GM12878 (cell line): ENCODE measurements at places on chromosomes 5 and 9. TPM values are rescaled to one million over a fixed set of nuclear protein-coding genes. Genes with fewer than 3 reads are reported as not detected.

DNA sequence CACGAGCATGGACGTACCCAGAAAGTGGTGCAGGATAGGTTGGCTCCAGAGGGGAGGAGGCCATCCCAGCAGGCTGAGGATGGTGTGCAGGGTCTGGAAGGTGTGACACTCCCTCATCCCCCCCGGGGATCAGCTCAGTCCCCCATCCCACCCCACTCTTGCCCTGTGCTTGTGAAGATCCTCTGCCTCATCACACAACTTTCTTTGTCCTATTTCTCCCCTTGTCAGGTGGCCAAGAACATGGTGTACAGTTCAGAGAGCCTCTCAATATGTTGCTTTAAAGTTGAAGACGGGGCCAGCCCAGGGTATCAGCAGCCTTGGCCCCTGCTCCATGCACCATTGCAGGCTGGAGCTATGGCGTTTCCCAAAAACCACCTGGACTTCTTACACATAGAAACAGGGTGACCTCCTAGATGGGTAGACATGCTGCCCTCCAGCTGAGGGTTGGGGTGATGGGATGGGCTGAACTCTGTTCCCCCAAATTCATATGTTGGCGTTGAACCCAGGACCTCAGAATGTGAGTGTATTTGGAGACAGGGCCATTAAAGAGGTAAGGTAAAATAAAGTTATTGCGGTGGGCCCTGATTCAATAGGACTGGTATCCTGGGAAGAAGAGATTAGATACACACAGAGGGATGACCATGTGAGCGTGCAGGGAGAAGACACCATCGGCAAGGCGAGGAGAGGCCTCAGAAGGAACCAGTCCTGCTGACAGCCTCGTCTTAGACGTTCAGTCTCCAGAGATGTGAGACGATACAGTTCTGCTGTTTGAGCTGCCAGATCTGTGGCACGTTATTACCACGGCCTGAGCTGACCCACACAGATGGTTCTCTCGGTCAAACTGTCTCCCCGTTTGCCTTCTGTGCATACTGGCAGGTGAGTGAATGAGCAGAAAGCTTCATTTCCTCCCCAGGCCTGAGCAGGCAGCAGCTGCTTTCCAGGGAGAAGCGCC lies 272.5 kb downstream of the GADD45G start:
- H3K4me1 ChIP-seq, result no peaks in the 10 kb centered on the region
- peaks cover 3% of the 10 kb centered on the region; the same call in 1 of the 2 replicates for H3K27me3 ChIP-seq
- no peak for DNase-seq
- no peak overlapping the region for H3K4me3 ChIP-seq
- no peak overlapping the region for H3K27ac ChIP-seq
- H3K36me3 ChIP-seq, result no peaks in the 10 kb centered on the region

Gene PCA3
- total RNA-seq, result not detected in 2 replicates

DNA sequence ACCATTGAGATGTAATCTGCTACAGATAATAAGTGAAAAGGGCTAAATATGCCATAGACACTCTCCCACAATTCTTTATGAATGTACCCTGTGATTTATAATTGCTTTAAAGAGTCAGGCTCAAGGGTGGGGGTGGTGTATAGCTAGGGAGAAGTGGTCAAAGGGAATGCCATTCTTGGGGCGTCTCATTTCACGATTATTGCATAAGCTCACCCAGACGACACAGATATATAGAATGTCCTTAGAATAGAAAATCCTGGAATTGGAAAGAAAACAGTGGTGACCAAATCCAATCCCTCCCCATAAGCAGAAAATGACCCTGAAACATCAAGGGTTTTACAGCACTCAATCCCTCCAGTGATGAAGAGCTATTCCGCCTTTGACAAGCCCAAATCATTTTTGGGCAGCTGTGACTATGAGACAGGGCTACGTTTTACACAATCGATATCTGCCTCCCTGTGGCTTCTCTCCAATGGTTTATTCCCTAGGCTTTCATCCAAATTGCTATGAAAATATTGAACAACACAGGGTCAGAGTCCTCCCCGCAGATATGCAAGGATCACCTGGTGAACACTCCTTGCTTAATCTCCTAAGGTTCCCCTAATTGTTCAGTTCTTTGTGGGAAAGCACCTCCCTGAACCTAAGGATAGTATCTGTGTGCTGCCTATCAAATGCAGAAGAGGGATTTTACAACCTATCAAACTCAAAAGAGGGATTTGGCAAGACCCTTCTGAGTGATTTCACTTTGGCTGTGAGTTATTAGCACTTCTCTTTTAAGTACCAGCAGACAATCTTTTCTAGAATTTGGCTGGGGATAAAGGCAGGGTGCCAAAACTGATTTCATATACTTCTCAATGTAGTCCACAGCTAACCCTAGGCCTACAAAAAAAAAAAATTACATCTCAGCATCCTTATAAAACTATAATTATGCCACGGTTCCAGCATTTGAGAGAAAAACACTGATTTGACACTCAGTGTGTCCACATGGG lies 144.9 kb upstream of the CDH6 start:
- no peaks in the 10 kb centered on the region for H3K36me3 ChIP-seq
- H3K4me3 ChIP-seq, result no peak overlapping the region
- no peak overlapping the region for H3K27ac ChIP-seq
- no peaks in the 10 kb centered on the region for H3K27me3 ChIP-seq

Gene PCDHB13
- 0.05 TPM in 1 of 2 replicates, not detected in the other for total RNA-seq

DNA sequence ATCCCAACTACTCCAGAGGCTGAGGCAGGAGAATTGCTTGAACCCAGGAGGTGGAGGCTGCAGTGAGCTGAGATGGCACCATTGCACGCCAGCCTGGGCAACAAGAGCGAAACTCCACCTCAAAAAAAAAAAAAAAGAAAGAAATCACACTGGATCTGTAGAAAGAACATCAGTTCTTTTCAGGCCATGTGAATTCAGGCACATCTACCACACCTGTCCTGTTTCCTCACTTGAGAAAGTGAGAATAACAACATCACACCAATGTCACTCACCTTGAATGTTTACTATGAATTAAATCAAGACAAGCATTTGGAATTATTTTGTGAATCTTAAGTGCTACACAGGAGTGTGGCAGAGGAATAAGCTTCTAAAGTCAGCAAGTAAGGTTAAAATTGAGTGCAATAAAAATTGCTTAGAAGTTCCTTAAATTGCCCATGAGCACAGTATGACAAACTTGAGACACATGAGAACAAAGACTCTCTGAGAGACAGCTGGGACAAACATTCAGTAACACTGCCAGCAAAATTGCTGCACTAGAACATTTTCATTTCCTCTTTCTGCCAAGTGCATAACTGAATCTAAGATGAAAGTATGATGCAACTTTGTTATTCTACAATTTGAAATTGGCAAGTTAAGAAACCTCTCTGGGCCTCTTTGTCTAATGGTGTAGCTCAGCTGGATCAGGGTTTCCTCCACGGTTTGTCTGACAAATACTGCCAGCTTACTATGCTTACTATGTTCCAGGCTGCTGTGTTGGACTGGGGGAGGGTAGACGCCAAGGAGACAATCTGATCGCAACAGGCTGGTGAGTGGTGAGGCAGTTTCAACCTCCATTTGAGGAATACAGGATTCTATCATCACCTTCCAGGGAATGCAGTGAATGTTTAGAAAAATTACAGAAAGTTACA lies 1.9 kb upstream of the RIC1 start:
- peak; percentile 94 for DNase-seq
- peak overlapping the region; percentile 78 for H3K27ac ChIP-seq
- H3K4me3 ChIP-seq, result peak overlapping the region; percentile 98
- peaks cover 28% of the 10 kb centered on the region for H3K4me1 ChIP-seq
- no peaks in the 10 kb centered on the region for H3K36me3 ChIP-seq

- no peak overlapping the region for H3K4me3 ChIP-seq
- H3K36me3 ChIP-seq, result no peaks in the 10 kb centered on the region
- DNase-seq, result no peak
- no peaks in the 10 kb centered on the region for H3K4me1 ChIP-seq
- H3K27ac ChIP-seq, result no peak overlapping the region
Measured at GRCh38 chr9:135415586-135415985, 64.0 kb upstream of the PPP1R26 start.

- no peak overlapping the region for H3K4me3 ChIP-seq
- no peak overlapping the region for H3K27ac ChIP-seq
- no peaks in the 10 kb centered on the region for H3K27me3 ChIP-seq
Measured at GRCh38 chr5:127762412-127762811, 59.2 kb downstream of the CCDC192 start.

DNA sequence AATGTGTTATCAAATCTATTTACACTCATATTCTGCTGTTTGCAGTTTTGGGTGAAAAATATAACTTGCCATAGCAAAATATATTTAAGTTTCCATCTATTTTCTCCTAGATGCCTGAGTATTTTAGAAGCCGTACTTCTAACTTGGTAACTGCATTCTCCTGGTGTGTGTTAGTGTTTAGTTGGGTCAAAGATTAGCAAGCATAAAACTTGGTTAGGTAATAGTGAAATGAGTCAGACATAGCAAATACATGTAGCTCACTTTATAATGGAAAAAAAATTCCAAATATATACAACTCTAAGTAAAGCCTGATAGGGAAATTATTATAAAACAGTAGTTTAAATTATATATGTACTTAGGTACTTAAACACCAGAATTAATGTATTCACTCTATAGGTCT lies 640.7 kb upstream of the ST8SIA4 start:
- no peak overlapping the region for H3K27ac ChIP-seq
- H3K36me3 ChIP-seq, result no peaks in the 10 kb centered on the region

Gene GZMA
- total RNA-seq, result not detected in 2 replicates

- H3K4me1 ChIP-seq, result no peaks in the 10 kb centered on the region
- peaks cover 2% of the 10 kb centered on the region; the same call in 1 of the 2 replicates for H3K27me3 ChIP-seq
- H3K27ac ChIP-seq, result no peak overlapping the region
- no peak for DNase-seq
Measured at GRCh38 chr5:127505905-127506304, 11.5 kb upstream of the PRRC1 start.

- H3K4me1 ChIP-seq, result peaks cover 6% of the 10 kb centered on the region
- DNase-seq, result no peak
- H3K4me3 ChIP-seq, result no peak overlapping the region
- H3K27me3 ChIP-seq, result no peaks in the 10 kb centered on the region
- no peaks in the 10 kb centered on the region; the same call in 1 of the 2 replicates for H3K36me3 ChIP-seq
- no peak overlapping the region for H3K27ac ChIP-seq
Measured at GRCh38 chr9:133986774-133987445, 5.2 kb downstream of the VAV2 start.

Gene IFNA2
- total RNA-seq, result 0.26 TPM in 1 of 2 replicates, not detected in the other

- H3K4me1 ChIP-seq, result no peaks in the 10 kb centered on the region
- no peak overlapping the region for H3K27ac ChIP-seq
- no peaks in the 10 kb centered on the region for H3K36me3 ChIP-seq
- no peak for DNase-seq
Measured at GRCh38 chr9:26308328-26308727, 584.3 kb downstream of the CAAP1 start.

DNA sequence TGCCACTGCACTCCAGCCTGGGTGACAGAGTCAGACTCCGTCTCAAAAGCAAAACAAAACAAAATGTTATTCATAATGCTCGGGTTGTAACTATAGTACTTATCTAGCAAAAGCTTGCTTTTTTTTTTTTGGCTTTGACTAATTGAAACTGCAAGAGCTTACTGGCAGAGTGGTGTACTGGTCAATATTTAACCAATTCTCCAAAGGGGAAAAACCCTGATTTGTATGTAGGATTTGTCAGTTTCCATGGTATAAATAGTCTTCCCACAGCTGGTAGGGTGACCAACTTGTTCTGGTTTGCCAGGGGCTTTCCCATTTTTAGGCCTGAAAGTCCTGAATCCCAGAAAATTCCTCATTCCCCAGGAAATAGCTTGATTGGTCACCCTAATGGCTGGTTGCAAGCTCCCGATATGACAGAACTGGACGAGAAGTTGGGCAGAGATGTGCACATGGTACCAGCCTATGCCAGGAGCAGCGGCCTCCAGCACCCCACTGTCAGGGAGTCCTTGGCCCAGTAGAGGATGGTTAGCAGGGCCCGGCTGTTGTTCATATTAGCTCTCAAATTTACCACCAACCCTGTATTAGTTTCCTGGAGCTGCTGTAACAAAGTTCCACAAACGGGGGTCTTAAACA lies 58.0 kb downstream of the FXN start:
- H3K4me3 ChIP-seq, result no peak overlapping the region
- H3K36me3 ChIP-seq, result no peaks in the 10 kb centered on the region
- DNase-seq, result no peak
- no peaks in the 10 kb centered on the region for H3K27me3 ChIP-seq
- no peaks in the 10 kb centered on the region for H3K4me1 ChIP-seq
